ENCODE measurements at places on chromosomes 7 and 10.

GRCh38 chr7:7970237-7970530 is 1.6 kb downstream of the GLCCI1 start:
- DNase-seq, result no peak

- no peak for DNase-seq
Observed at GRCh38 chr10:72379776-72380175, 25.1 kb upstream of the DNAJB12 start.

GRCh38 chr10:56286096-56286495 is 75.0 kb downstream of the ZWINT start:
- DNase-seq, result no peak

GRCh38 chr10:67722113-67722512 is 26.1 kb upstream of the CTNNA3 start:
- DNase-seq, result no peak

DNA sequence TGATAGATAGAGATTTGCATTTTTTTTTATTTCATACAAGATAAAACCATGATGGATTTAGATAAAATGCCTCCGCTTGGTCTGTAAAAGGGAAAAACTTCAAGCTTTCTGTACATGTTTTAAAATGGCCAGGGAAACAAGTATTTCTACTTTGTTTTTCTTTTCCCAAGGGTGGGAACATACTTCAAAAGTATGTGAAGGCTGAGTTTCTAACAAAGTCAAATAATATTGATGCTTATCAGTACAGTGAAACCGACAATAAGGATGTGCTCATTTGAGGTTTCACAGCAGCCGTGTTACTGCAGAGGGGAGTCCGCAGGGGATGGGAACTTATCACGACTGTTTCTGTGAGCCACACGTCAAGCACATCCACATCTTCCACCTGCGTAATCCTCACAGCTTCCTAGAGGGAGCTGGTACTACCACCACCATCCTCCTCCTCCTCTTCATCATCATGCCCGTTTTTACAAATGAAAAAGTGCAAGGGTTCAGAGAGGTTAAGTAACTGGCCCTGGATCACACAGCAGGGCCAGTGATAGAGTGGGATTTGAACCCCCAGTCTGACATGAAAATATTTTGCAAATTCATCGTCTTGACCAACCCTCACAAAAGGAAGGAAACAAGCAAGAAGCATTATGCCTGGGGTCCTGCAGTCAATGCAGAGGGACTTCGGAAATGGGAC is 94.3 kb downstream of the GPR26 start:
- no peak for DNase-seq

DNA sequence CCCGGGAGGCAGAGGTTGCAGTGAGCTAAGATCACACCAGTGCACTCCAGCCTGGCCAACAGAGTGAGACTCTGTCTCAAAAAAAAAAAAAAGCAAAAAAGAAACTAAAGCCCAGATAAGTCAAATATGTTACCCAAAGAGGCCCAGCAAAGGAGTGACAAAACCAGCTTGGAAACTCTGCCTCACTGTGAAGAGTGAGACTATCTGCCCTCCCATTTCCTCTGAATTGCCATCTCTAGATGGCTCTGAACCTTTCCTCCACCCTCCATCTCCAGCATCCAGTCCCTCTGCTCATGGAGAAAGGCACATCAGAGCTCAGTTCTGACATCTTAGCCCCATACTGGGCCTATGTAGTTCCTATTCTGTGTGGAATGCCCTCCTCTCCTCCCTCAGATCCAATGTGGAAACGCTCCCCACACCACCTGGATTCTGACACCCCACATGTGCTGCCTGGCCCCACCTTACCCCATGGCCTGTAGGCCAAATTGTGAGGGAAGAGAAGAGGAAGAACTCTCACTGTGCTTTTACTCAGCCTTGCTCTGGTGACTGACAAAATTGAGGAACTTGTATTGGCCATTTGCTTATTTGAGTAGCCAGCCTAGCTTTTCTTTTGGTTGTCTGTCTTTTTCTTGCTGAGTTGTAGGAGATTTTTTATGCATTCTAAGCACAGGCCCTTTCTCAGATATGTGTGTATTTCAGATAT is 18.0 kb upstream of the NUDCD3 start:
- DNase-seq, result no peak

- no peak for DNase-seq
Observed at GRCh38 chr7:5766321-5766761, 15.1 kb downstream of the RNF216 start.

- DNase-seq, result peak; percentile 70
Observed at GRCh38 chr10:63268149-63268797, 135.1 kb downstream of the NRBF2 start.

GRCh38 chr7:90225181-90225580 is 13.6 kb downstream of the STEAP2 start:
- DNase-seq, result no peak

- DNase-seq, result no peak
Observed at GRCh38 chr10:19777806-19778205, 38.4 kb upstream of the PLXDC2 start.

DNA sequence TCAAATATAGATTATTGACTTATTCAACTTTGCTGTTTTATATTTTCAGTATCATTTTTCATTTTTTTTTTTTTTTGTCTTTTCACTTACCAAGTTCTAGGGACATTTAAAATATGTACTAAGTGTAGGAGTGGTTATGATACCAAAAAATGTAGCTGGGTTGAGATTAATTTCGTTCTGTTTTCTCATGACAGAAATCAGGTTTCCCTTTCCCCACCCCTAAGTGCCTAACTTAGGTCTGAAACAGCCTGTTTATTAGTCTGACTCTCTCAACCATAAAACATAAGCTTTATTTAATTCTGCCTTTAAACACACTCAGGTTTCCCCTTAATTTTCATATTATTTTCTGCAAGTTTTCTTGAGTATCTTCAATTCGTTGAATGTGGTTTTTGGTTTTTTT is 22.1 kb downstream of the TMEM106B start:
- no peak for DNase-seq

- no peak for DNase-seq
Observed at GRCh38 chr7:2930310-2931033, 86.4 kb upstream of the GNA12 start.

DNA sequence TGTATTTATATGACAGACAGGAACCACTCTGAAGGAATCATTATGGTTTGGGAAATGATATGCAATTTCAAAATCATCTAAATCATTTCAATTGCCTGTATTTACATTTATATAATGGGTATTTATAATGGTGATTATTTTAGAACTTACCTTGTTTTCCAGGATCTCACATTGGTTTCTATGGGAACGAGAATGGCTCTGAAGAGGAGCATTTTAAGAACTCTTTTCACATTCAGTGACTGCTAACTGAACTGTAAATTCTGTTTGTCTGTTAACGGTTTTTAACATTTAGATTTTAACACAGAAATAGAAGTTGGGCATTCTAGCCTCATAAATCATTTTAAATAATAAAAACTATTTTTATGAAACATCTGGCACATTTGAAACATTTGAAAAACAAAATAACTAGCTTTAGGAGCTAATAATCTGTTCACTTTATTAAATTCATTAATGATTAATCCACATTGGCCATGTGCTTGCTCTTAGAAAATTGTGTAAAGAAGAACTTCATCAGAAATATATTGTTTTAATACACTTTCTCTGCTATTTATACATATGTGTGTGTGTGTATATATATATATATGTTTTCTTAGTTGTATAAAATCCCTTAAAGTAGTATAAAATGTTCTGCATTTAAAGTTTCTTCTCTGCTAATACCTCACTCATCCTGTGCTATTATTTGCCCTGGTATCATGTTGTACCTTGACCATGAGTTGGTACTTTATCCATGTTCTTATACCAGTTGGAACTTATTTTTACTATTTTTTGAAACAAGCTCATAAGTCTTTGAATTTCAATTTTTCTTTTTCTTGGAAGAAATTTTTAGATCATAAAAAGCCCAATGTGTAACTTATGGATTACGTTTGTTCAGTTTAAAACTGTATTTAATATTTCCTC is 8.7 kb upstream of the SEM1 start:
- DNase-seq, result peak; percentile 13

GRCh38 chr7:95376632-95377400 is 19.4 kb downstream of the PON3 start:
- no peak for DNase-seq

- DNase-seq, result no peak
Observed at GRCh38 chr10:129950676-129951075, 13.4 kb downstream of the EBF3 start.

All from DMS53 (cell line).